ENCODE measurements at places on chromosomes 5 and 9.

GRCh38 chr9:107644733-107645463 is 155.3 kb upstream of the KLF4 start:
- no peak for DNase-seq

GRCh38 chr9:98993570-98993945 is 49.9 kb downstream of the COL15A1 start:
- peak; percentile 43 for DNase-seq

- no peak for DNase-seq
Measured at GRCh38 chr9:76359766-76360165, 34.5 kb downstream of the RFK start.

DNA sequence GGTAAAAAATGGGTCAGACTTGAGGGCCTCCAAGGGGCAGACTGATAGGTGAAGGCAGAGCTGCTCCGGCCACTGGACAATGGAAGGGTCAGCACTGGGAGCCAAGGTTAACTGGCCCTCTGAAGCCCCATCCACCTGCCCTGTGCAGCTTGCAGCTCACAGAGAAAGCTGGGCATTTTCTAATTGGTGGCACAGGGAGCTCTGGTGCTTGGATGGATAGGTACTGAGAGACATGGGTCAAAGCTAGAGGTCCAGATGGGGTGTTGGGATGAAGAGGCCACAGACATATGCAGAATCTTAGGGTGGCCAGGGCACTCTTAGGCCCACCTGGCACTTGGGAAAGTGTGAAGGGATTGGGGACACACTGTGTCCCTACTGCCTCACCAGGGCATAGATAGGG is 29.5 kb upstream of the SARDH start:
- no peak for DNase-seq

- DNase-seq: no peak
Measured at GRCh38 chr5:138177941-138178515, 402 bp downstream of the BRD8 start.

- no peak for DNase-seq
Measured at GRCh38 chr9:13904746-13905145, 409.2 kb downstream of the NFIB start.

DNA sequence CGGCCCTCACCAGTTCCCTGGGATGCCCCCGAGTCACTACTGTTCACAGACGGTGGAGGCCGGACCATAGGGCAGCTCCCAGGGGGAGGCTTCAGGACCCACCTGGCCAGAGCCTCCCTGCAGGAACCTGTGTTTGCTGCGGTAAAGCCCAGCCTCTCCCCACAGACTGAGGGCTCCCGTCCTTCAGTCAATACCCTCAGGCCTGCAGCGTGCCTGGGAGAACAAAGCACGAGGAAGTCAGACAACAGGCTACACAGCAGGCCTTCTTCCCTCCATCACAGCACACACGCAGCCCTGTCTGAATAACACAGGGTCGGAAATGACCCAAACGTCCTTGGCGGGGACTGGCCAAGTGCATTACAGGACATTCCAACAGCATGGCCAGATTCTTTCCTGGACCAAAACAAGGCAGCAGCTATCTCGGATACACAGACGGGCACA is 34.4 kb downstream of the COL23A1 start:
- no peak for DNase-seq
